Fibroblast of the aortic adventitia (primary cell): ENCODE measurements at places on chromosomes 6 and 20. TPM values are rescaled to one million over a fixed set of nuclear protein-coding genes. Genes with fewer than 3 reads are reported as not detected.

DDO gene
- 1.3 and 2.3 TPM in 2 replicates for total RNA-seq

CLPSL2 gene
- total RNA-seq = not detected in 2 replicates

TAAR1 gene
- total RNA-seq = not detected in 2 replicates

C20orf141 gene
- not detected in 2 replicates for total RNA-seq

GRIK2 gene
- total RNA-seq = 8.3 and 8.9 TPM in 2 replicates

DNA sequence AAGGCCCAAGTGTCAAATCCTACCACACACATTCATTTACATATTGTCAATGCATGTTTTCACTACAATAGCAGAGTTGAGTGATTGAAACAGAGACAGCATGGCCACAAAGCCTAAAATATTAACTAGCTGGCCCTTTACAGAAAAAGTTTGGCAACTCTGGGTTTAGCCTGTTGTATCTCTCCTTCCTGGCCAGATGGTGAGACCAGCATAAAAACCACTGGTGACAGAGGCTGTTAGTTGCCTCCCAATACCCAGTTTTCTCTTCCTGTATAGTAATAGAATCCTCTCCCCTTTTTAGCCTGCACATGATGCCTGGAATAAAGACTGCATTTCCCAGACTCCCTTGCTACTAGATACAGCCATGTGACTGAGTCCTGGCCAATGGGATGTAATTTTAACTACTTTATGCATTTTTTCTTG is 100.0 kb upstream of the TAB2 start:
- no peak for DNase-seq

GRCh38 chr6:123016431-123017103 is 20.5 kb downstream of the CLVS2 start:
- no peak for DNase-seq

GRCh38 chr6:146489468-146490151 is 54.0 kb upstream of the RAB32 start:
- DNase-seq = no peak

GRCh38 chr6:42898891-42899361 is 16.9 kb upstream of the PTCRA start:
- peak; percentile 78 for DNase-seq

DNA sequence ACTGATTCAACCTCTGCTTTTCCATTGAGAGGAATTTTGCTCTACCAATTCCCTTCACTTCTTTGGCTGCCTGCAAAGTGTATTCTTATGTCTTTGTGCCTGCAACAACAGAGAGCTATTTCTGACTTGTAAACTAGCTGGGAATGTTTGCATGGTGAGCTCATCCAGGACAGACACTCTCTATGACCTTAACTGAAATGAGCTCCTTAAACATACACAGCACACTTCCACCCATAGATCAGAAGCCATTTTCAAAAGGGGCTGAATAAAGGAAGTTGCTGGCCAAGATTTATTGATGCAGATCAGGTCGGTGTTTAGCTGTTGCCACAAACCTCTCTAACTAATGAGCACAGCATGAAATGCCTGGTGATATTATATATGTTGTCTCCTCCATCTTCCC is 377.7 kb downstream of the BTBD9 start:
- DNase-seq = peak; percentile 79

- no peak for DNase-seq
Measured at GRCh38 chr6:112503091-112503596, 156.0 kb downstream of the RFPL4B start.

- DNase-seq = no peak
Measured at GRCh38 chr6:157579467-157580031, 198.6 kb downstream of the ZDHHC14 start.

DNA sequence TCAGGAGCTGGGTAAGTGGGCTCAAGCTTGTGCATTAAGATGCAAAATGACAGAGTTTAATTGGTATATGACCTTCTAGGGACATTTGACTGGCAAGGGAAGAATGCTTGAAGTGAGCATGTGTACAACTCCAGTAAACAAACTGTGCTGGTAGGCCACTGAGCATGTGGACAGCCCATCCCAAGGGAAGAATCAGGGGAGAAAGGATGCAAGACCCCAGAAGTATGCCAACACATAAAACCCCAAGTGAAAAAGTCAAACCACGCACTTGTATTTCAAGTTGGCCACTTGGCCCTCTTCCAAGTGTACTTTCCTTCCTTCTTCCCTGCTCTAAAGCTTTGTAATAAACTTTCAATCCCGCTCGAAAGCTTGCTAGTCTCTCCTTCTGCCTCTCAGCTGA is 10.4 kb upstream of the THBD start:
- DNase-seq = no peak
